ENCODE measurements at places on chromosomes 1 and 21.

DNA sequence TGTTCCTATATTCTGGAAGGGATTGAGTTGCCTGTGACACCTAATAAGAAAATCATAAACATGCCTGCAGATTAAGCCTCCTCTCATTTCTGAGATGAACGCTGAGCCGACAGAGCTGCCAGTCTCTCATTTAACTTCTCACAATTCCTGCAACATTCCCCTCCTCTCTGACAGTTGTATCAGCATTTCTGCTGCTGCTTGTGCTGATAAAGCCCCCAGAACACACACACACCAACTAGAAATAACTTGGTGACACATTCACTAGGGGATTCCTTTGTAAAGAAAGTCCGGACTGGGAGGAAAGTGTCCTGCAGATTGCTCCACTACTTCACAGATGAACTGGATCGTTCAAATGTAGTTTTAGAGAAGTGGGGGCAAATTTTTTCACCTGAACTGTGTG, 437.3 kb downstream of the PLA2G4A start:
- no peak for DNase-seq

GRCh38 chr1:11391886-11392285, 87.1 kb upstream of the DISP3 start:
- no peak for DNase-seq

GRCh38 chr1:3226701-3227350, 157.8 kb downstream of the PRDM16 start:
- no peak for DNase-seq

DNA sequence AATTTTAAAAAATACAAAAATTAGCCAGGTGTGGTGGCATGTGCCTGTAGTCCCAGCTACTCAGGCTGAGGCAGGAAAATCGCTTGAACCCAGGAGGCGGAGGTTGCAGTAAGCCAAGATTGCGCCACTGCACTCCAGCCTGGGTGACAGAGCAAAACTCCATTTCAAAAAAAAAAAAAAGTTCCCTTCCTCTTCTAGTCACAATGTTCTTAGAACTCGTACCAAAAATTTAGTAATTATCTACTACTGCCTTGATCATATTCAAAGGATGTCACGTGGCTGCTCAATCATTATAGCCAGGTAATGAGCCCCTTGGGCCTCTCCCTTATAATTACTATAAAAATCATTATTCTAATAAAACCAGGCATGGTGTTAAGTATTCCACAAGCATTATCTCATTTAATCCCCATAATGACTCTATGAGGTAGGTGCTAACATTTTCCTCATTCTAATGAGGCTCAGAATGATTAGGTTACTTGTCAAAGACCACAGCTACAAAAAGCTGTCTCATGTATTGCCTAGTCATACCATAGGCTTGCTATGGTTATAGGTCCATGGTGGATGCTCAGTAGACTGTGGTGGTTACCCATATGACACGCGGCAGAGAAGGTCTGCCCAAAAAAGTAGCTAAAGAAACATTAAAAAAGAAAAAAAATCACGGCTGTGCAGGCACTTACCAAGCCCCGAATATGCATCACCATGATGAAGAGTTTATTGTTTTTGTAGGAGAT, 15.5 kb upstream of the PPP1R15B start:
- DNase-seq = no peak

DNA sequence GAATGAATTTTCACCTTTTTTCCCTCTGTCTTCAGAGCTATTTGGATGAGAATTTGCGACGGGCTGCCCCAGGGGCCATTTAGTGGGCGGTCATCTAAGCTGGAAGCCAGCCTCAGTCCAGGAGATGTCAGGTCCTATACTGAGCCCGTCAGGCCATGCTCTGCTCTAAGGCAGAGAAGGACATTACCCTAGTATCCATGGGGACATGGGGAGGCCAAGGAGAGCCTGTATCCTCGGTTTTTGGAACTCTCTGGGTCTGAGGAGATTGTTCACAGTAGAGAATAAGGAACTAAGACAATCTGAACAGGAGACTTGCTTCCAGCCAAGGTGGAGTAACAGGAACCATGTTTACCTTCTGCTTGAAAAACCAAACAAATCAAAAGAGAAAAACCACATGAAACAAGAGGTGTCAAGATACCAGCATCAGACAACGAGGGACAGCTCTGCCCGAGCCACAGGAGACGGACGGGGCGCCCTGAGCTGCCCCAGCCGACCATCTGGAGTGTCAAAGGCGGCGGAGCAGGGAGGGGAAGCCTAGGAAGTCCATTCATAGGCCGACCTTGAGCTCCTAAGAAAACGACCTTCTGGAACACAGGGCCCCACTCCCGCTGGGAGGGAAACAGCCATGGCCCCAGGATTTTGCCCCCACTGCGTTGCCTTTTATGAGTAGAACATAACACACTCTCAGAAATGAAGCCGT, 20.0 kb upstream of the ADARB1 start:
- no peak for DNase-seq

- DNase-seq = no peak
Observed at GRCh38 chr21:45125357-45125756, 51.0 kb downstream of the ADARB1 start.

- DNase-seq = no peak
Observed at GRCh38 chr1:154453574-154454352, 48.3 kb upstream of the TDRD10 start.

DNA sequence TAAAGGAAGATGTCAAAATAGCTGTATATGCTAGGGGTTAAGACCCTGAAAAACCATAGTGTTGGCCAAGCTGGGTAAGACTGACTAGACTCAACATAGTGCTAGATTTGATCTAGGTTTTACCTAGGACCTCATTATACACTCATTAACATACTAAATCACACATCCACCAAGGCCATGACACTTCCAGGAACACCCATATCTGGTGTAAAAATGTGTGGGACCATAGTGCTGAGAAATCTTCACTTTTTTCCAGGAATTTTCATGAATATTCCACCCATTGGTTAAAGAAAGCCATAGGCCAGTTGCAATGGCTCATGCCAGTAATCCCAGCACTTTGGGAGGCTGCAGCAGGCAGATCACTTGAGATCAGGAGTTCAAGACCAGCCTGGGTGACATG, 34.0 kb upstream of the ACADM start:
- no peak for DNase-seq

DNA sequence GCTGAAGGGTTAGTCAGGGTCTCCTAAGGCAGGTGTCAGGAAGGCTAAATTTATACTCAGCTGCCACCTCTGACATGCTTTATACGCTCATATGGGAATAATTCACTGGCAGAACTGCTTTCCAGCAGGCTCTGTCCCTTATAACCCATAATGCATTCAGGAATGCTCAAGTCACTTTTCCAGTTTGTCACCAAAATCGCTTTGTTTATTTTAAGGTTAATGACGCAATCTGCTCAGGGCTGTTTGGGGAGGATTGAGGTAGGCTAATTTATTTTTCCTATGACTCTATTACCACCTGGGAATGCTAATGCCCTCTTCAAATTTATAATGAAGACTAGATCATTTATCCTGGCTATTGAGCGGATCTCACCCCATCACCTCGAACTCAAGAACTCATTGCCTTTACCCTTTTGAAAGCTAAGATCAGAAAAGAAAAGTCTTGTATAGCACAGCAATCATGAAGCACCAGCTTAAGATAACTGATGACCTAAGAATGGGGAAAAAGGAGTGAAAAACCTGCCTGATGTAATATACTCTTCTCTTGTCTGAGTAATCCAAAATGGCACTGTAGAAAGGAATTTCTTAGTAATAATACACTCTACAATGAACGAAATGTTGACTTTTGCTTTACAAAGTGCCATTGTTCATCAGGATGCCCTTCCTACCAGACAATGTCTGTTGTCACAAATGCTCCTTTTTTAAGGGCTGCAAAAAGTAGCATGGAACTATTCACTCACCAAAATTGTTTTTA, 97.9 kb upstream of the EXO1 start:
- no peak for DNase-seq

DNA sequence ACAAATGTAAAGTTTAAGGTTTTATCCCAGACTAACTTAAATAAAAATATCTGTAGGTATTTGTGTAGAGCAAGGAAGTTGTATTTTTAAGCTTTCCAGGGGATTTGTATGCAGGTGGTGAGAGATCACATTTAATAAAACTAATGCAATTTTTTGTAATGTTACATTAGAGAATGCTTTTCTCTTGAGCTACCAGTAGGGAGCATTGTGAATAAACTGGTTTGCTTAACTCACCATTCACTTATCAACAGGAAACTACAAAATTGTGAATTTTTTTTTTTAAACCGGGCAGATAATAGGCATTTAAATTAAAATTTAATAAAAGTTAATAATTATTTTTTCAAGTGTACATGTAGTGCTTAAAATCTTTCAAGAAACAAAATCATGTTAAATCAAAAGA, 78.6 kb downstream of the IVNS1ABP start:
- no peak for DNase-seq

- DNase-seq = no peak
Observed at GRCh38 chr21:22399681-22400514, 1401.7 kb downstream of the NCAM2 start.
